ENCODE measurements at places on chromosomes 13 and 19.

DNA sequence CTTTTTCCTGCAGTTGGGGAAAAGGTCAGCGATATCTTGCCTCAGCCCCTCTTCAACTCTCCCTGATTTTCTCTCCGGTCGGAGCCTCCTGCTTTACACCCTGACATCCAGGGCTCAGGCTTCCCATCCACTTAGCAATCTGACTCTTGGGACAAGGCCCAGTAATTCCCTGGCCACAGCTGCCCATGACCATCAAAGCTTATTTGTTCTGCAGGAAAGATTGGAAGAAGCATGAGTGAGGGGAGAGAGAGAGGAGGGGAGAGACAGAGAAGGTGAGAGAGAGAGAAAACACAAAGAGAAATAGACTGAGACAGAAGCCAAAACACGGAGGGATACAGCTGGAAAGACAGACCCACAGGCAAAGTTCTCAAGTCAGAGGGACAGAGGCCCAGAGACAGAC lies 13.7 kb downstream of the SYT3 start:
- no peak for DNase-seq

DNA sequence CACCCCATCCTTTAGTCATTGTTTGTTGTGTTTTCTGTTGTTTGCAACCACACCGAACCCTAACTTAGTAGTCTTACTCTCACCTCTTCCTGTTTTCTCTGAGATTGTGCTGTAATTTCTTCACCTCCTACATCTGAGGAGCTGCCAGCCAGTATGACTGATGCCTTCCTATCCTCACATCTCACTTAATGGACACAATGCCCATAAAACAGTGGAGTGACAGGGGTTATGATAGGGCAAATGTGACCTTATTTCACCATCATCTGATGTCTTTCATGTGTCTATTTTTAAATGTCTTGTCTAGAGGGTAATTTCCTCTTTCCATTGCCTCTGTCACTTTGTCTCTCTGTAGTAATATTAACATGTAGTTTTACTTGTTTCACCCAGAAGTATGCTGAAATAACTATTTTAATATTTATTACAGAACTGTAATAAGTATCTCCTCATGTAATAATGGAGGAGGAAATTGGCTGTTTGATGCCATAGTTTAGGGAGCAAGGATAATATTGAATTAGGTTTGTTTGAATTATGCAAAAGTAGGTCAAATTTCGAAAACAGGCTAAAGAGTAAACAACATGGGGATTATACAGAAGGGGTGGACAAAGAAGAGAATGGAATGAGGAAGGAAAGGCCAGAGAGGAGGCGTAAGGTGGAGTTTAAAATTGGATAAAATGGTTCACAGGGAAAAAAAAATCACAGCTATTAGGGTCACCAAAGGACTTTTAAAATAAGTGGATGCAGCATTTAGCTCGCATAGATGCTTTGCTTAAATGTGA lies 103.5 kb upstream of the SPRY2 start:
- DNase-seq = no peak

GRCh38 chr13:30142486-30143211 lies 164.7 kb downstream of the KATNAL1 start:
- no peak for DNase-seq

DNA sequence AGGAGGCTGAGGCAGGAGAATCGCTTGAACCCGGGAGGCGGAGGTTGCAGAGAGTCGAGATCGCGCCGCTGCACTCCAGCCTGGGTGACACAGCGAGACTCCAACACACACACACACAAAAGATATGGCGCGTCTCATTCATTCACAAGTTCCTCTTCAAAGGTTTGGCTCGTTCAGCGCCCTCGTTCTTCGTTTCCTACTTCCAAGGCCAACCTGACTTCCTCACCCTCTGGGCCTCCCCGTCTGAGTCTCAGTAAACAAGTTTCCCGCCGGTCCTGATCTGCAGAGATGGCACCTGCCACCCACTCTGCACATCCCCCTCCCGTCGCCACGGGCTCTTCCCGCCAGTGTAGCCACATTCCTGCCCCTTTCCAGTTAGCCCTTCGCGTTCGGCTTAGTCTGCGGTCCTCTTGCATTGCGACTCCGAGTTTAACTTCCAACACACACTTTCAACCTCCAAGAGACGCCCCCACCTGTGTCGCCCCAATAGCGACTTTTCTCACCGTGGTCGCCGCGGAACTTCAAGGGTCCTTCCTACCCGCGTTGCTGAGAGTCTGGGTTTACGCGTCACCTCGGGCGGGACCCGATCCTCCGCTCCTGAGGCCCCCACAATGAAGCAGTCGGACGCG lies 1.3 kb upstream of the BSG start:
- peak; percentile 81 for DNase-seq

GRCh38 chr13:22114630-22115311 lies 443.9 kb downstream of the FGF9 start:
- DNase-seq = no peak

- DNase-seq = no peak
These were observed 592 bp upstream of the TRIP10 start for GRCh38 chr19:6738787-6739389.

GRCh38 chr13:109105899-109106298 lies 476.5 kb downstream of the MYO16 start:
- DNase-seq = no peak

DNA sequence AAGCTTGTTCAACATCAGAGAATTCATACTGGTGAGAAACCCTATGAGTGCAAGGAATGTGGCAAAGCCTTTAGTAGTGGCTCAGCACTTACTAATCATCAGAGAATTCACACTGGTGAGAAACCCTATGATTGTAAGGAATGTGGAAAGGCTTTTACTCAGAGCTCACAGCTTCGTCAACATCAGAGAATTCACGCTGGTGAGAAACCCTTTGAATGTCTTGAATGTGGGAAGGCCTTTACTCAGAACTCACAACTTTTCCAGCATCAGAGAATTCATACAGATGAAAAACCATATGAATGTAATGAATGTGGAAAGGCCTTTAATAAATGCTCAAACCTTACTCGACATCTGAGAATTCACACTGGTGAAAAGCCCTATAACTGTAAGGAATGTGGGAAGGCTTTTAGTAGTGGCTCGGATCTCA lies 25.2 kb downstream of the ZNF383 start:
- no peak for DNase-seq

DNA sequence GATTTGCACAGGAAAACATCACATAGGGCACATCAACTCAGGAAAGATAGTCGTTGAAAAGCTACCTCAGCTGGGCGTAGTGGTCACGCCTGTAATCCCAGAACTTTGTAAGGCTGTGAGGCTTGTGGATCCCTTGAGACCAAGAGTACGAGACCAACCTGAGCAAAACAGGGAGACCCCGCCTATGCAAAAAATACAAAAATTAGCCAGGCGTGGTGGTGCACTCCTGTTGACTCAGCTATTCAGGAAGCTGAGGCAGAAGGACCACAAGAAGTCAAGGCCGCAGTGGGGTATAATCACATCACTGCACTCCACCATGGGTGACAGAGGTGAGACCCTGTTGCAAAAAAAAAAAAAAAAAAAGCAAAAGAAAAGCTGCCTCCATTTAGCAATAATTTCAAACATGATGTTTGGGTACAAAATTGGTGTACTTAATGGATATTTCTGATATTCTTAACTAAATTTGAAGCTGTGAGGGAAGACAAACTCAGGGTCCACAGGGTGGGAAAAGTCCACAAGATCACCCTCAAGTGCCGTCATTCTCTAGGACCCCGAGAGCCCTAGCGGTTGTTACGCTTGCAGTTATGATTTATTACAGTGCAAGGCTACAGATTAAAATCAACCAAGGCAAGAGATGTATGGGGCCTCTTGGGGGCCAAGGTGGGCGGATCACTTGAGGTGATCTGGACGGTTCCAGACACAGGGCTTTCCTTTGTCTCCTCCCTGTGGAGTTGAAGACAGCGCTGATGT lies 42.5 kb upstream of the LDLR start:
- no peak for DNase-seq

DNA sequence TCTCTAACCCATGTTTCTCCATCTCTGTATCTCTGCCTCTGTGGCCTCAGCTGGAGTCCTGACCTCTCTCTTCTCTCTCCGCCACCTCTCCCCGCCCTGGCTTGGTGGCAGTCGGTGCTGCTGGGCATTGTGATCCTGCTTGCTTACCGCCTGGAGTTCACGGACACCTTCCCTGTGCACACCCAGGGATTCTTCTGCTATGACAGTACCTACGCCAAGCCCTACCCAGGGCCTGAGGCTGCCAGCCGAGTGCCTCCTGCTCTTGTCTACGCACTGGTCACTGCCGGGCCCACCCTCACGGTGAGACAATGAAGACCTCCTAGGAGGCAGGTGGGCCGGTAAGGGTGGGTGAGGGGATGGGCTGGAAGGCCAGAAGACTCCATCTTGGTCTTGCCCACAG lies 4.2 kb downstream of the PLPPR2 start:
- DNase-seq = no peak

DNA sequence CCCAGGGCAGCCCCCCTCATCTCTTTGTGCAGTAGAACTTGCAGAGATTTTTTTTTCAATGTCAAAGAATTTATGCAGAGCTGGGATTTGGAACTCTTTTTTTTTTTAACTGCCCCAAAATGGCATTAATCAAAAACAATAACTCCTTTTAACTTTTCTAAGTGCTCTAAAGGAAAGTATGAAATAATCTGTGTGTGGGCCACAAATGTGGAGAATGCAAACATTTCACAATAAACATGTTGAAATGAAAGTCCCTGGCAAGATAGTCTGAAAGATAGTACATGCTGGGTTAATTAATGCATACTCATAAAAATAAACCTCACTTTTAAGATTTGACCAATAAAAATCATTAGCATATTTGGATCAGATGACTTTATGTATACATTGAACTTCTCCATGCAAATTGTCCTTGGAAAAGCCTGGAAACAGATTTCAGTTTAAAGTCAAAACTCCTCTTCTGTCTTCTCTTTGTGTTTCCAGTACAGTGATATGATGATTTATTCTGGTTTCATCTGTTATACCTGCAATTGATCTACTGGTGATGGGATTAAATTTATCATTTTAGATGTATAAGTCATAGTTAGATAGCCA lies 30.5 kb upstream of the ZNF536 start:
- no peak for DNase-seq

GRCh38 chr19:7515645-7516151 lies at the start of gene ZNF358:
Gene ZNF358, plus strand, starts transcription at chr19:7516103. Its CDS starts 3,140 bp downstream, at chr19:7519243.
- DNase-seq = no peak

GRCh38 chr13:69619651-69620050 lies 488.0 kb upstream of the ATXN8OS start:
- no peak for DNase-seq

DNA sequence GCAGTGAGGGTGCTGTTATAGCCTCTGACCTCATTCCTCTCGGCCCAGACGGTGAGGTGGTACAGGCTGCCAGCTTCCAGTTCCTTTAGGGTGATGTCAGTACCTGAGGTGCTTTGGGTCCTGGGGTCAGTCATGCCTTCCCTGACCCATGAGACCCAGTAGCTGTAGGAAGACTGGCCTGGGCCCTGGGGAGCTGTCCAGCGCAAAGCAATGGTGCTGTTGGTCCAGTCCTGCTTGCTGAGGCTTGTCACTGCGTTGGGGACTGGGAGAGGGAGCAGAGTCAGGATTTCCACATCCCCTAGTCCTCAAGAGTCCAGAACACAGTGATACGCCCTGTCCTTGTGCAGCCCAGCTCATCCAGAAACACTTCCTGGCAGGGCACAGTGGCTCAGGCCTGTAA lies 10.7 kb downstream of the PTPRH start:
- no peak for DNase-seq

GRCh38 chr13:80655778-80656511 lies 315.0 kb upstream of the SPRY2 start:
- no peak for DNase-seq

GRCh38 chr19:43446746-43447489 lies 18.5 kb downstream of the LYPD3 start:
- DNase-seq = peak; percentile 88

DNA sequence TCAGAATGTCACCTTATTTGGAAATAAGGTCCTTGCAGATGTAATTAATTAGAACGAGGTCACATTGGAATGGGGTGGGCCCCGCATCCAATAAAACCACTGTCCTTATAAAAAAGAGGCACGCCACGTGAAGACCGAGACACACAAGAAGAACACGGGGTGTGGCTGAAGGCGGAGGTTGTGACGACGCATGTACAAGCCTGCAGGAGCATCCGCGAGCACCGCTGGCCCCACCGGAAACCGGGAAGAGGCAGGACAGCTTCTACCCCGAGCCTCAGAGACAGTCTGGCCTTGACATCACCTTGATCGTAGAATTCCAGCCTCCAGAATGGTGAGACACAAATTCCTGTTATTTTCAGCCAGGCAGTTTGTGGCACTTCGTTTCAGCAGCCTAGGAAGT lies 177.9 kb downstream of the COL4A1 start:
- no peak for DNase-seq

GRCh38 chr19:51158474-51159129 lies 16.5 kb downstream of the SIGLEC7 start:
- DNase-seq = peak; percentile 74

DNA sequence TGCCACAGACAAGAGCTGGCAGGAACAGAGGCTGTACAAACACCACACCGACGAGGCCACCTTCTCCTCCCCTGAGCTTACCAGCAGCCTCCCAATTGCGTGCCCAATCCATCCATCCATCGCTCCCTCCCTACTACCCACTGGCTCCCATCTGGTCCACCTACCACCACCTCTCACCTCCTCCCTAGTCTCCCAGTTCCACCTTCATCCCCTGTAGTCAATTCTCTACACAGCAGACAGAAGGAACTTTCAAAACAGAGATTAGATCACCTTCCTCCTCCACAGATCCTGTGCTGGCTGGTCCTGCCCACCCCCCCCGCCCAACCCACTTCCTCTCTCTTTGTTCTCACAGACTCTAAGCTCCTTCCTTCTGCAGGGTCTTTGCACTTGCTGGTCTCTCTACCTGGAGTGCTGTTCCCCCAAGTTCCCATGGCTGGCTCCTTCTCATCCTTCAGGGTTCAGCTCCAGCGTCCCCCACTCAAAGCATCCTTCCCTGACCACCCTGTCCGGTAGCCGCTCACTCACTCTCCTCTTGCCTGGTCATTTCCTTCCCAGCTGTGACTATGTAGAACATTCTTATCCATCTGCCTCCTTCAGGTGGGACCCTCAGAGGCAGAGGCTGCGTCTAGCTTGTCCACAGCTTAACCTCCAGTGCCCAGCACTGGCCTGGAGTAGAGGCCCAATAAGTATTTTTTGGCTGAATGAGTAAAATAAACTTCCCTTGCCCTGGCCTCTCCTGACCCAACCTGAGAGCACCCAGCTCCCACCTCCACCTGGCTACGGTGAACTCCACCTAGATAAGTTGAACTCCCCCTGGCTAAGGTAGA lies 23.0 kb downstream of the PIN1 start:
- no peak for DNase-seq

Measured in erythroblast (primary cell).